ENCODE measurements at places on chromosomes 11 and 22.

DNA sequence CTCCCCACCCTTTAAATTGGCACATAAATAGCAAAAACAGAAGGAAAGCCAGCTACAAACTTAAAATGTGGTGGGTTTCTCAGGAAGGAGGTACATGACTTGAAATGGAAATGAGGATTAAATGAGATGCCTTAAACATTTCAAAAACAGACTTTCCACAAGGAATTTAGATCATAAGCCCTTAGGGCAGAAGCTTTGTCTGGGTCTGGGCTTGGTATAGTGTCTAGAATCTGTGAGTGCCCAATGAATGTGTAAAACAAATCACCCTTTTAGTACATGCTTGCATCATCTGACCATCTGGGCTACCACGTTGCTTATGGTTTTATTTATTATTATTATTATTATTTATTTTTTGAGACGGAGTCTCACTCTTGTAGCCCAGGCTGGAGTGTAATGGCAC is 37.1 kb upstream of the CREB3L1 start:
- no peak for DNase-seq

GRCh38 chr11:41201156-41201555 is 258.3 kb downstream of the LRRC4C start:
- no peak for DNase-seq

DNA sequence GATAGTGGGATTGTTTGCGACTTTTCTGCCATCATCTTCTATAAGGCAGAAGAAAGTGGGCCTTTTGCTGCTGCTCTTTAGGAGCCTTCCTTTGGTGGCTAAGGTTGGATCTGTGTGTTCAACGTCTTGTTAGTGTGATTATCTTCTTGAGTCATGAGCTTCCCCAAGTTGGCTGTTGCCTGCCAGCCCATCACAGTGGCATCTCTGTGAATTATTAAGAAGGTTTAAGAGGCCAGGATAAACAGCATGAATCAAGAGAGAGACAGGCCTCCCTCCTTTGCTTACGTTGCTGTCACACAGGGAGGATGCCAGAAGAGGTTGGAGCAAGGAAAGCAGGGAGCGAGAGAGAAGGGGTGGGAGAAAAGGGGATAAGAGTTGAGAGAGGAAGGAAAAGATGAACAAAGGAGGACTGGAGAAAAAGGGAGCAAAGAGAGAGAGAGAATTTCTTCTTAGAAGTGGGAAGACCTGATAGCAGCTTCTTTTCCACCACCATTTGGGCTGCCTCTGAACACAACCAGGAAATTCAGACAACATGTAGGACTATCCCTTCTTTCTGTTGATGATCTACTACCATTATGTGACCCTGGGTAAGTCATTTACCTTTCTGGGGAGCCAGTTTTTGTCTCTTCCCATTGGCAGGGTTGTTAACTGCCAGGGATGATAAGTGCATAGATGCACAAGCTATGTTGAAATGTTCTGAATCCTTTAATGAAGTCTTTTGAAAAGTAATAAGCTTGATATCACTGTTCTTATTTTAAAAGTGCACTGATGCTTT is 126.5 kb downstream of the NAV2 start:
- DNase-seq, result no peak

DNA sequence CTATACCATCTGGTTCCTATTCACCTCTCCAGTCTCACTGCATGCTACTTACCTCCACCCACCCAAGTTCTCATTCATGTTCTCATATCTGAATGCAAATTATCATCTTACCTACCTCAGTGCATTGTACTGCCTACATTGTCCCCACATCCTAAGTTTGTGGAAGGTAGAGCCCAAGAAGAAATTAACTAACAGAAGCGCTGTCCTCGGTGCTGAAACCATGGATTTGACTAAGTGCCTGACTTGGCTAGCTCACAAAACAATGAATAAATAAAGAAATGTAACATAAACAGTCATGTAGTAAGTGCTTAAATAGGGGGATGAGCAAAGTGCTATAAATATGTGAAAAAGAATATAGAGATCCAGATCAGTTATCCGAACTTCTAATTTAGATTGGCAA is 63.2 kb downstream of the GRIA4 start:
- DNase-seq, result no peak

- no peak for DNase-seq
These were observed 36.3 kb upstream of the APOBEC3A start for GRCh38 chr22:38921120-38921519.

DNA sequence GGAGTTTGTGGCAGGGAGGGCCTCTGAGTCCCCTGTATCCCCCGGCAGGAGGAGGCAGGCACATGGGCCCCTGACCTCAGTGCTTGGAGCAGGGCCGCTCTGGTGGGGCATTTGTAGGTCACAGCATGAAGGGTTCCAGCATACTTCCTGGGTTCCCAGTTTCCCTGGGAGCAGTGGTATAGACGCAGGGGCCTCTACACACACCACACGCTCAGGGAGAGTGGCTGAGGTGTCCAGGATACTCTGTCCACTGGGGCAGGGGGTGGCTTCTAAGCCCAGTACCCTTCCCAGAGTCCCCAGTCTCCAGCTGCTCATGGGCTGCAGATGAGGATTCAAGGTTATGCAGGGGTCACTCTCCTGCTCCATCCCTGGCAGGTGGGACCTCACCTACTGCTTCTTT is 6.1 kb downstream of the LSP1 start:
- no peak for DNase-seq

DNA sequence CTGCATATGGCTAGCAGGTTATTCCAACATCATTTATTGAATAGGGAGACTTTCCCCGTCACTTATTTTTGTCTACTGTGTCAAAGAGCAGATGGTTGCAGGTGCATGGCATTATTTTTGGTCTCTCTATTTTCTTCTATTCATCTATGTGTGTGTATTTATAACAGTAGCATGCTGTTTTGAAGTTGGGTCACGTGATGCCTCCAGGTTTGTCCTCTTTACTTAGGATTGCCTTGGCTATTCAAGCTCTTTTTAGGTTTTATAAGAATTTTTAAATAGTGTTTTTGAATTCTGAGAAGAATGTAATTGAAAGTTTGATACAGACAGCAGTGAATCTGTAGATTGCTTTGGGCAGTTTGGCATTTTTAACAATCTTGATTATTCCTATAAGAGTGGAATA is 770.6 kb downstream of the CNTN5 start:
- DNase-seq, result no peak

DNA sequence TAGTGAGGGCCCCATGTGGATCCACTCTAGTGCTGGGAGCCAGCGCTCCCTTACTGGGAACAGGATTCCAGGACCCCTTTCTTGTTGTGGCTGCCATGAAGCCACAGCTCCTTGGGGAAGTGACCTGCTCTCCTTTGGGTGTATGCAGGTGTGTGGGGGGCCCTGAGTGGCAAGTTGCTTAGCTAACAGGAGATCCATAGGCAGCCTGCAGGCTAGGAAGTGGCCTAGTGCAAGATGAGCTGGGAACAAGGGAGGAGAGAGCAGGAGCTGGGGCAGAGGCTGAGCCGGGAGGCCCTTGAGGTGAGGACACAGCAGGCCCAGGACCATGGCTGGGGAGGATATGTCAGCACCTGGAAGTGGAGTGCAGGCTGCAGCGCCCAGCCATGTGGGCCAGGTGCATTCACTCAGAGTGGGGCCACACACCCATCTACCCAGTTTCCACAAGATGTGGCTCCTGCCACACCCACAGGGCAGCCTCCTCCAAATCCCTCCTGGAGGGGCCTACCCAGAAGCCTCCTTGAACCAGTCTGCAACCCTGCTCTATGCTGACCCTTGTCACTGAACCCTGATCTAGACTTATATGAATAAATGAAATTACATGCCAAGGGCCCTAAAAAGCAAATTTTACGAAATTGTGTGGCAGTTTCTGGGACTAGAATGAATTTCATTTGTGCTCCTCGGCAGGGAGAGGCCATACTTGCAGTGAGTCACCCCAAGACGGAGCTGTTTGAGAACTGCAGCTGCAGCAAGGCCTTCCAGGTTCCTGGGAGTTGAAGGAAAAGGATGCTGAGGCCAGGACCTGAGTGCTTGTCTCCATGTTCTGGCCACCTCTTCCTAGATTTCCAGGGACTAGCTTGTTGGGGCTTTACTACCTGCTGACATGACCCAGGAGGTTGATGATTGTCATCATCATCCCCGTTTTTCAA is 3.2 kb downstream of the THAP7 start:
- no peak for DNase-seq

GRCh38 chr11:61586792-61587430 is 6.0 kb upstream of the SYT7 start:
- DNase-seq, result no peak

DNA sequence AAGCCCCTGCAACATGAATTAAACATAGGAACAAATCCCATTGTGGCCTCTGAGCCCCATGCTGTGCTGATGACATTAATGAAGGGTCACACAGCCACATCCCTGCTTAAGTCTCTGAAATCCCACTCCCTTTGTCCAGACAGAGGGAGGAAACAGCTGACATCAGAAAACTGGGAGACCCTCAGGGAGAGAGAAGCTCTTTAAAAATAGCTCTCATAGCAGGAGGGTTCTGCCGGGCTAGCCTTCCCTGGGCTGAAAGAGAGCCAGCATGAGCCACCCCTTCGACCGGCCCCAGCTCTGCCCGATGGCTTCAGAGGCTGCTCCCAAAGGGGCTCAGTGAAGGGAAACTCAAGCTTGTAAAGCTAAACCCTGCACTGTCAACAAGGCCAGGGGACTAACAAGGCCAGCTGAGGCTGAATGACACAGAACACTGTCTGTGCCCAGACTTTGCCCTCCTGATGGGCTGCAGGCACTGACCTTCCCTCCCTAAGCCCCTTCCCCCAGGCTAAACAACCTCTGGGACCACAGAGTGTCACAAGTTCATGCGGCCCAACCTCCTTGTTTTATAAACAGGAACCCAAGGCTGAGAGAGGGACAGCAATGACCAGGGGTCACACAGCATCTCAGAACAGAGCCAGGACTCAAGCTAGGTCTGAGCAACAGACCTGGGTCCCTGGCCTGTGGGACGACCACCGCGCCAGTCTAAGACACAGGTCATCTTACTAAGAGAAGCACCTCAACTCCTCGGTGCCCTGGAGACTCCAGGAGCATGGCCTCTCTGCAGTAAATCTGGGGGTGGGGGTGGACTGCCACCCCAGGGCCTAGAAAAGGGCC is 163.8 kb downstream of the CHST1 start:
- no peak for DNase-seq

DNA sequence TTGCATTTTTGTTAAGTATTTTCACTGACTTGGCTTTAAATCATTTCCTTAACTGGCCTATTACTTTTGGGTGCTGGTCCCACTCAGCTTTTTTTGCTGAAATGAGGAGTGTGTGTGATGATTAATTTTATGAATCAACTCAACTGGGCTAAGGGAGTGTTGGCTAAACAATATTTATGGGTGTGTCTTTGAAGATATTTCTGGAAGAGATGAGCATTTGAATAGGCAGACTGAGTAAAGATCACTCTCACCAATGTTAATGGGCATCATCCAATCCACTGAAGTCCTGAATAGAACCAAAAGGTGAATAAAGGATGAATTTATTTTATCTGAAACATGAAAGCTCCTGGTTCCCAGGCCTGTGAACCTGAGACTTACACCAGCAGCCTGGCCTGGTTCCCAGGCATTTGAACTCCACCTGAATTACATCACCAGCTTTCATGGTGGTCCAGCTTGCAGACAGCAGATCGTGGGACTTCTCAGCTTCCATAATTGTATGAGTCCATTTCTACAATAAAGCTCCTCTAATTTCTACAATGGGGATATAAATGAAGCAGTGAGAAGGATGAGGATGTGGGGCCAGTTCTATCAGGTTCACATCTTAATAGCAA is 241.3 kb upstream of the ZC3H12C start:
- DNase-seq, result no peak

- no peak for DNase-seq
These were observed 35.8 kb downstream of the GAB2 start for GRCh38 chr11:78381865-78382264.

DNA sequence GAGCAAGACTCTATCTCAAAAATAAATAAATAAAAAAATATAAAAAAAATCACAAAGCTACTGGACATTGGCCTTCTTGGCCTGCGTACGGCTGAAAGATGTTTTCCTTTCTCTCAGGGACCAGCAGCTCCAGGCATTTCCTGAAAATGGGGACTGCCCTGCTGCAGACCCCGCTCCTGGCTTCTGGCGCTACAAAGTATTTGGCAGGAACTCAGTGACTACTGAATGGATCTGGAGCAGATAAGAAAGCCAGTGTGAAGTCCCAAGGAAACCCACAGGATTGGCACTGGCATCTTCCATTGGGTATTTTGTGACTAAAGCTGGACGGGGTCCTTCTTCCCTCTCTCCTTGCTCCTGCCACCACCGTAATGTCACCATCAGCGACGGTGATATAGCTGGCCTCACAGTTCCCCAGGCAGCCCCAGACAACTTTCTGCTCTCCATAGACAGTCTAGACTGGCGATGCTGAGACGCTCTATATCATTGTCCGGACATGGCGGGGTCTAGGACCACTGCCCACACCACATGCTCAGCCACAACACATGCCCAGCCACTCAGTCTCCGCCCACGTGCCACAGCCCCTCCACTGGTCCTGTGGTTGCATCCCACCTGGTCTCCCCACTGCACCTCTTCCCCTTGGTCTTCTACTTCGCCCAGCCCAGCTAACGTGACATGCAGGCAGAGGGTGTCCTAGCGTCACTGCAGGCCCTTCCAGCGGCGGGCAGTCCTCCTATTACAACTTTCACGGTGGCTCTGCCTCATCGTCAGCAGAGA is 22.7 kb upstream of the YPEL1 start:
- DNase-seq, result no peak

DNA sequence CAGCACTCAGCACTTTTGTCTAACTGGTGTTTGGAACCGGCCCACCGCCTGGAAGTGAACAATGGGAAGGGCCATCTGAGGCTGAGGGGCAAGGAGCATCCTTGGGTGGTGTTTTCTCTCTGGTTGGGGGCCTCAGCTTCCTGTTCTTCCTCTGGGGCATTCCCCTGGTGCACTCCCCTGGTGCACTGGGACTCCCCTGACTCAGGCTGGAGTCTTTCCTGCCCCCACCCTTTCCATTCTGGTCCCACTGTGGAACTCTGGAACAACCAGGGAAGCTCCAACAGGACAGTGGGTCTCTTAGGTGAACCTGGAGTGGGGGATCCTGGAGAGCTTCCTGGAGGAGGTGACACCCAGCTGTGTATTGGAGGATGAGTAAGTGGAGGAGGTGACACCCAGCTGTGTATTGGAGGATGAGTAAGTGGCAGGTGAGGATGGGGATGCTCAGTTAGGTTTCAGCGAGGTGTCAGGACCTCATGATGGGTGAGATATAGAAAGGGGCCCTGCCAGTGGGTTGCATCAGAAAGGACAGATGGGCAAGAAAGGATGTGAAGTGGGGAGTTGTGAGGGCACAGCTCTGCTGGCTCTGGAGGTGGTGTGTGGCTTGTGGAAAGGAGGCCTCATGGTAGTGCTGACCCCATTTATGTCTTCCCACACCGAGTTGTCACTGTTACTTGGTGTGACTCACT is 132.1 kb downstream of the OSBP2 start:
- no peak for DNase-seq

Data from CD4-positive, alpha-beta T cell treated with Interleukin-6 at 100 ng/mL for 8 hours (primary cell).